ENCODE measurements at places on chromosomes 3 and 15. TPM values are rescaled to one million over a fixed set of nuclear protein-coding genes. Genes with fewer than 3 reads are reported as not detected.

DNA sequence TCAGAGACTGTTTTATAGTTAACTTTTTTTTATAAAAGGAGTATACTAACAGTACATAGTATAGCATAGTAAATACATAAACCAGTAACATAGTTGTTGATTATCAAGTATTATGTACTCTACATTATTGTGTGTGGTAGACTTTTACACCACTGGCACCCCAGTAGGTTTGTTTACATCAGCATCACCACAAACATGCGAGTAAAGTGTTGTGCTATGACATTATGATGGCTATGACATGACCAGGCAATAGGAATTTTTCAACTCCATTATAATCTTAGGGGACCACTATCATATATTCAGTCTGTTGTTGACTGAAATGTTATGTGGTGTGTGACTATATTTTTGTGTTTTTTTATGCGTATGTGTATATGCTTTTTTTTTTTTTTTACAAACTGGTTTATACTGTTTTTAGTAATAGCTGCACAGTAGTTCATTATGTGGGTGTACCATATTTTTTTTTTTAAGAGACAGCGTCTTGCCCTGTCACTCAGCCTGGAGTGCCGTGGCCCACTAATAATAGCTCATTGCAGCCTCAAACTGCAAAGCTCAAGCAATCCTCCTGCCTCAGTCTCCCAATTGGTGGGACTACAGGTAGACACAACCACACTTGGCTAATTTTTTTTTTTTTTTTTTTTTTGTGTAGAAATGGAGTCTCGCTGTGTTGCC lies 1.9 kb downstream of the CAPN7 start:
- DNase-seq, result no peak

- no peak for DNase-seq
Measured at GRCh38 chr15:89095073-89095472, 6.8 kb downstream of the ABHD2 start.

GRCh38 chr15:38826880-38827279 lies 262.3 kb upstream of the RASGRP1 start:
- DNase-seq, result no peak

DNA sequence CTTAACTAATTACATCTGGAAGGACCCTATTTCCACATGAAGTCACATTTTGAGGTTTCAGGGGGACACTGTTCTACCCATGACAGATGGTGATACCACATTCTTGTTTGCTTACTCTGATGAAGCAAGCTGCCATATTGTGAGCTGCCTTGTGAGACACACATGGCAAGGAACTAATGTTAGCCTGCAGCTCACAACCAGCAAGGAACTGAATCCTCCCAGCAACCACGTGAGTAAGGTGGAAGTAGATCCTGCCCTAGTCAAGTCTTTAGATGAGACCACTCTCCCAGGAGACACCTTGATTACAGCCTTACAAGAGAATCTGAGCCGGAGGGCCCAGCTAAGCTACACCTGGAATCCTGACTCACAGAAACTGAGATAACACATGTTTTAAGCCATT lies 160.1 kb downstream of the PDE8A start:
- no peak for DNase-seq

GRCh38 chr15:69074843-69075224 lies 60.3 kb downstream of the NOX5 start:
- no peak for DNase-seq

DNA sequence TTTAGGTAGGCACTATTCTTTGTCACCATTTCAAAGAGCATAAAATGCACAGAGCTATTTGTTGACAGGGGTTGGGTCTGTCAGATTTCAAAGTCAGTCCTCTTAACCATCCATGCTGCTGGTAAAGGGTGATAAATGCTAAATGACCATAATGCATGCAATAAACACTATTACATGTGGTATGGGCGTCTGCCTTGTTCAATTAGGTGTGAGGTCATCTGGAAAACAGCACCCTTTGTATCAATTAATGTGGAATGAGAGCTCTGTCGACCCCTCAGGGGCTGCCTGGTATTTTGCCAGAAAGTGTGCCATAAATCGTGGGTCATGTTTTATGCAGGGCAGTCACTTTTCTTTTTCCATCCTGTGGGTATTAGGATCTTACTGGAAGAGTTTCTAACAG lies 235.6 kb downstream of the SV2B start:
- DNase-seq, result no peak

- DNase-seq, result no peak
Measured at GRCh38 chr15:60442763-60443162, 36.2 kb downstream of the ICE2 start.

GRCh38 chr15:41648770-41649169 lies 11.4 kb upstream of the MGA start:
- no peak for DNase-seq

DNA sequence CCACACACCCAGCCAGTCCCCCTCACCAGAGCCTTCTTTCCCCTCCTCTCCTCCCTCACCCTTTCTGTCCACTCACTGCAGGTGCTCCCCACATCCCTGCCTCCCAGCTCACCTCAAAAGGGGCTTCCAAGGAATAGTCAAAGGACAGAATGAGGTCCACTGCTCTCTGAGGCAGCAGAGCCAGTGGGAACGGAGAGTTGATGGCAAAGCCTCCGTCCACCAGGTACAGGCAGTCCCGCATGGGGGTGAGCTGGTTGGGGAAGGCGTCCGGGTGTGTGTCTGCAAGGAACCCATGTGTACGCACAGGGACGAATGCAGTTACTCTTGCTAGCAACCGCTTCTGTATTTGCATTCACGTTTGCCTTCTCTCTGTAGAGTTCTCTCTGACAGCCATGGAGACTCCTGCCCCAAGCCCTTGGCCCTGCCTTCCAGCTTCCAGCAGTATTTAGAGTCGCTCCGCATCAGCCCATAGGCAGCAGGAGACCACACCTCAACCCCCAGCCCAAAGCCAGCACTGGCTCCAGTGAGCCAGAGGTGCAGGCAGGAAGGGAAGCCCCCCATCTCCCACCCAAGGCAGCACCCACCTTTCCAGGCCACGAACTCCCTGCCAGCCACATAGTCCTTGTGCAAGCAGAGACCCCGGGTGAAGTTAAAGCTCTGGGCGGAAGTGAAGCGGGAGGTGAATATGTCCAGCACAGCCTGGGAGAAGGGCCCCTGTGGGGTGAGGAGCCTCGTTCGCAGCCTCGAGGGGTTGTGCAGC lies 12.4 kb downstream of the PLA2G4F start:
- DNase-seq, result peak; percentile 1

DNA sequence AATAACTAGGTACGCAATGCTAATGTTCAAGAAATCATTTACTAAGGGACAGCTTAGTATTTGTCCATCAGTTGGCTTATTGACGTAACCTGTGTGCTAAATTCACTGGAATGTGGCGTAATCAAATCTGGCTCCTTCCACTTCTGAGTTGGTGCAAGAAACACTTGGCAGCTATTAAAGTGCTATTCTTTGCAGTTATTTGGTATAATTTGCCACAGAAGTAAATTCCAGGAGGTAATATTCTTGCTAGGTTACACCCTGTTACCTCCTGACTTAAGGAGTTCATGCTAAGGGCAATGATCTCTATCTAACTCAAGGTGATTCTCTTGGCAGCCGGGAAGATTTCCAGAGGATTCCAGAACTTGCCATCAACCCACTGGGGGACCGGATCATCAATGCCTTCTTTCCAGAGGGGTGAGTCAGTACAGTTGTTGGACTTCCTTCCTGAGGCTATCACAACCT lies 25.5 kb downstream of the CHP1 start:
- DNase-seq, result no peak

DNA sequence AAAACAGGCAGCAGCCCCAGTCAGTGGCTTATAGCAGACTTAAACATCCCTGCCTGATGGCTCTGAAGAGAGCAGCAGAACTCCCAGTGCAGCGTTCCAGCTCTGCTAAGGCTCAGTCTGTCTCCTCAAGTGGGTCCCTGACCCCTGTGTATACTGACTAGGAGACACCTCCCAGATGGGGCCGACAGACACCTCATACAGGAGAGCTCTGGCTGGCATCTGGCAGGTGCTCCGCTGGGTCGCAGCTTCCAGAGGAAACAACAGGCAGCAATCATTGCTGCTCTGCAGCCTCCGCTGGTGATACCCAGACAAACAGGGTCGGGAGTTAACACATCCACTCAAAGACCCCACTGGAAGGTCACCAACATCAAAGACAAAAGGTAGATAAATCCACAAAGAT lies 93.5 kb downstream of the RFX7 start:
- peak; percentile 10 for DNase-seq

DNA sequence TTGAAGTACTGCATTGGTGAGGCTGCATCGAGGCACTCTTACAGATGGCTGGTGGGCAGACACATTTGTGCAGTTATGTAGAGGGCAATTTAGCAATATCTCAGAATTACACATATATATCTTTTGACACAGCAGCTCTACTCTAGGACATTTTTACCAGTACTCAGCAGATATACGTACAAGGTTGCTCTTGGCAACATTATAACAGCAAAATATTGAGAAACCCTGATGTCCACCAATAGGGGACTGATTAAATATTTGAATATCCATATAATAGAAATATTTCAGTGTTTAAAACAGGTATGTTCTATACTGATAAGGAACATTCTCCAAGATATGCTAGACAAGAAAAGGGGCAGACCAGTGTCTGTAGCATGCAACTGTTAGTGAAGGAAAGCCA lies 7.9 kb upstream of the FBXO22 start:
- no peak for DNase-seq

- DNase-seq, result peak; percentile 47
Measured at GRCh38 chr3:141235661-141236171, 4.1 kb downstream of the PXYLP1 start.

DNA sequence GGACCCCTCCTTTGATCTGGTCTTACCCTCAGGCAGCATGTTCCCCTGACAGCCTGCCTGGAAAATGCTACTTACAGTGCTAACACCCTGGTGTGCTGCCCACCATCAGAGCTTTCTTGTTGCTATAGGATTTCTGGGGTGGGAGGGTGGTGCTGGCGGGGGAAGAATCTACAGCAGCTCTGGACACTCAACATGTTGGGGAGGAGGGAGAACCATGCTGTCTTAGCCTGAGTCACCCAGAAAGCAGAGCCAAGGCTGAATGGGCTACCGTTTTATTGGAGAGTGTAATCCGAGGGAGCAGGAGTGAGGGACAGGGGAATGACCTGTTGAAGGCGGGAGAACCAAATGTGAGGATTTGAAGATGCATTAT lies 45.6 kb downstream of the MFSD1 start:
- DNase-seq, result no peak

DNA sequence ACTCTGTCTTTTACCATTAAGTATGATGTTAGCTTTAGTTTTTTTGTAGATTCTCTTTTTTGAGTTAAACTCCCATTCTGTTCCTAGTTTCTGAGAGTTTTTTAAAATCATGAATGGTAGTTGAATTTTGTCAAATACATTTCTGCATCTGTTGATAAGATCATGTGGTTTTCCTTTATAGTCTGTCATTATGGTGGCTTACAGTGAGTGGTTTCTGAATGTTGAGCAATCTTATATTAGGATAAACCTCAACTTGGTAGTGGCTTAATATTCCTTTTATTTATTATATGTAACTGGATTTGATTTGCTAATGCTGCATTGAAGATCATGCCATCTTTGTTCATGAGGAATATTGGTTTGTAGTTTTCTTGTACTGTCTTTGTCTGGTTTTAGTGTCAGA lies 34.8 kb downstream of the NEO1 start:
- no peak for DNase-seq

- DNase-seq, result no peak
Measured at GRCh38 chr3:19559724-19560442, 374.1 kb downstream of the EFHB start.

- DNase-seq, result peak; percentile 31
Measured at GRCh38 chr3:160754371-160754854, 1.6 kb upstream of the PPM1L start.

DNA sequence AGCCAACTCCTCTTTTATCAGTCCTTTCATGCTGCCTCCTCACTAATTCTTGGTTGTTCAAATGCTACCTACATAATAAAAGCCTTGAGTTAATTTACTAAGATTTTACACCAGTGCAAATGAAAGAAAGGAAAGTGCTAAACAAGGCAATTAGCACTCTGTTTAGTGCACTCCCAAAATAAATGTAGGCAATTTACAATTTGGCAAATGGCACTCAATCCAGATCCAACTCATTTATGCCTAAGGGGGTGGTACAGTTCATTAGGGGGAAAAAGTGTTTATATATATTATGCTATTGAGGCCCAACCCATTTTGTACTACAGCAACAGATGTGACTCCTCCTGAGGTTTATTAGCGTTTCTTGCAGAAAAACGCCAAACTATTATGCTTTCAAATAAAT lies 370.1 kb downstream of the NR2F2 start:
- DNase-seq, result no peak

DNA sequence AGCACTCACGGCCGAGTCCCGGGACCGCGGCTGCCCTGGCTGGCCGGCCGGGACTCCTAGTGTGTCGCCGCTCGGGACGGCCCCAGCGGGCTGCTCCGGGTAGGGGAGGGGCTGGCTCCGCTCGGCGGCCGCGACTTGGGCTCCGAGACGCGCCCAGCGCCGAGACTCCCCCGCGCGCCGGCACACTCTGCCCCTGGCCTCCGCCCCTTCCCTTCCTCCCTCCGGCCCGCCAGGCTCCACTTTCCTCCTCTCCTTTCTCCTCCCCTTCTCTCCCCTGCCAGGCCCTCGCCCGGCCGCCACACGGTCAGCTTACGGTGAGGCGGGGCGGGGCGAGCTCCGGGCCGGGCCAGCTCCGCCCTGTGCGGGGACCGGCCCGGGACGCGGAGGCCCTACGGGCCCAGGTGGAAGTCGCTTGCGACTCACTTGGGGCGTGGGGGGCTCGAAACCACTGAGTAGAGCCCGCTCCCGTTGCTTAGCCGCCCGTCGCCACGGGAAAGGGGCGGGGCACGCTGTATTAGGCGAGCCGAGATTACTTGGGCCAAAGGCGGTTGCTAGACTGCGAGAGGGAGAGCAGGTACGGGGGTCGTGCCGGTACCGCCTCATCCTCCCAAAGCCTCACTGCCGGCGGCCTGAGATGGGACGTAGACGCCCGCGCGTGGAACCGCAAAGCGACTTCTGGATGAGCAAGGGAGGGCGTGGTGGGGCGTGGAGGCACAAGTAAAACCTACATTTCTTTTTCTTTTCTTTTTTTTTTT lies at the start of gene ITGB5:
Gene ITGB5, minus strand, starts transcription at position 189 of the 755 bp plus-strand sequence. CDS start 365 bp downstream, outside the sequence.
- peak; percentile 84 for DNase-seq

GRCh38 chr3:136473716-136474326 lies 223.7 kb downstream of the PCCB start:
- DNase-seq, result no peak

- DNase-seq, result no peak
Measured at GRCh38 chr3:72143322-72143721, 358.4 kb upstream of the PROK2 start.

GRCh38 chr3:33791477-33792166 lies 6.8 kb upstream of the PDCD6IP start:
- DNase-seq, result no peak

GRCh38 chr15:92391640-92392039 lies 2.0 kb upstream of the ST8SIA2 start:
- peak; percentile 59 for DNase-seq

- no peak for DNase-seq
Measured at GRCh38 chr15:34730701-34731100, 24.1 kb downstream of the GJD2 start.

GRCh38 chr15:70698836-70699390 lies 64.4 kb downstream of the UACA start:
- DNase-seq, result no peak

- no peak for DNase-seq
Measured at GRCh38 chr3:40766396-40766795, 241.6 kb downstream of the ZNF621 start.

- DNase-seq, result no peak
Measured at GRCh38 chr3:146881356-146881755, 276.2 kb upstream of the PLSCR5 start.

Gene UNC13C
- total RNA-seq, result 0.07 TPM

Gene SI
- not detected for total RNA-seq

Gene CYP19A1
- not detected for total RNA-seq

Gene ECE2
- total RNA-seq, result 0.46 TPM

Gene SPINT1
- 144 TPM for total RNA-seq

Gene FSIP1
- 0.60 TPM for total RNA-seq

Gene SV2B
- 1.4 TPM for total RNA-seq

Gene DUOXA2
- total RNA-seq, result 0.11 TPM

Gene CCRL2
- not detected for total RNA-seq

Gene CDHR4
- 0.17 TPM for total RNA-seq
